Esophagus squamous epithelium (tissue), 5 donors: ENCODE measurements at places on chromosomes 5 and 9.

DNA sequence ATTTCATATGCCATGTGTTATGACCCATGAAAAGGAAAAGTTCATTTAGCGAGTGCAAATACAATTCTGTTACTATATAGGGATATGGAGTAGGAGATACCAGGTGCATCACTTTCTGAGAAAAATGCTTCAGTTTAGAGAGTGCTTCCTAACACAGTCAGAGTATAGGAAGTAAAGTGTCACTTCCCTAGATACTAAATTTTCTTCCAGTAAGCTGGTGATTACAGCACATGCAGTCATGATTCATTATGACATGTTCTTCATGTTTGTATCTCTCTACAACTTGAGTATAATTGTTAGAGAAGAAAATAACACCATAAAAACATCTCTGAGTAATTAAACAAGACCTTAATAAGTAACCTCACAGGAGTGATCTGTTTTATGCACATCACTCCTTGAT lies 837.0 kb downstream of the DNAH5 start:
- DNase-seq, result no peak

GRCh38 chr9:92974161-92974661 lies 26.9 kb downstream of the FGD3 start:
- no peak for DNase-seq

- DNase-seq, result no peak
These were observed 71.5 kb upstream of the PSD2 start for GRCh38 chr5:139723986-139724587.

- no peak for DNase-seq
These were observed 9.7 kb upstream of the JADE2 start for GRCh38 chr5:134515801-134516200.

- DNase-seq, result no peak
These were observed 47.8 kb upstream of the NR5A1 start for GRCh38 chr9:124555043-124555442.

DNA sequence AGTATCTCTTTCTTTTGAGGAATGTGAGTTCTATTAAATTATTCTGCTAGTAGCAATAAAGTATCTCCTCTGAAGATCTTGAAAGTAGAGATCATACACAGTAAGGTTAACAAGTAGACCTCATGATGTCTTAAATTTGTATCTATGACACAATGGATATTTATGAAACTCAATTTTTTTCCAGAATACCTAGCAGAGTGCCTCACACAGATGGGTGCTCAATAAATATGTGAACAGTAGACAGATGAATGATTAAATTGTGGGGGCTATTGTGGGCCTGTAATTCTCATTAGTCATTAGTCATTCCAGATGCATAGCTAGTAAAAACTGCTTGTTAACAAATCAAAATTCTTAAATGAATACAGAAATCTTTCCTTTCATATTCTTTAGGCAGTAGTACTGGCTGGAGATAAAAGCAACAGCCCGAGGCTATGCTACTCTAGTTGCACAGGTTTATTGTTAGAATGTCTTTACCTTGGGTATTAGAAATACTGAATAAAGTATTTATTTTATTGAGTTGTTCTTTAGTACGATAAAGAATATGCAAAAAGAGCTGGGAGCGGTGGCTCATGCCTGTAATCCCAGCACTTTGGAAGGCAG lies 22.0 kb downstream of the CHD1 start:
- DNase-seq, result no peak

DNA sequence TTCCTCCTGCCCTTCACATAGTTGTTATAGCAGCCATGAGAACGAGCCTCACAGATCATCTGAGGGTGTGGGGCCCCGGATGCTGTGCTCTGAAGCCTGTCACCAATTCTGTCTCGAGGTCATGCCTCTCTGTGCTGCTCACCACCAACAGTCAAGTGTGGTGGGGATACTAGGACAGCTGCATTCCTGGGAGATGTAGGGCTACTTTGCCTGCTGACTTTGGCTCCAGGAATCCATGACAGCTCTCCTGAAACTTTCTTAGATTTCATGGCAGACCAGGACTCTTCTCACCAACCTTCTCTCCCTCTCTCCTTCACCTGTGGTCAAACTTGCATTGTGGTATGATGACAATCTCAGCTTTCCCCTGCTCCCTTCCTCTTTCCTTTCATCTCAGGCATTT lies 395.9 kb downstream of the PSAT1 start:
- DNase-seq, result no peak

DNA sequence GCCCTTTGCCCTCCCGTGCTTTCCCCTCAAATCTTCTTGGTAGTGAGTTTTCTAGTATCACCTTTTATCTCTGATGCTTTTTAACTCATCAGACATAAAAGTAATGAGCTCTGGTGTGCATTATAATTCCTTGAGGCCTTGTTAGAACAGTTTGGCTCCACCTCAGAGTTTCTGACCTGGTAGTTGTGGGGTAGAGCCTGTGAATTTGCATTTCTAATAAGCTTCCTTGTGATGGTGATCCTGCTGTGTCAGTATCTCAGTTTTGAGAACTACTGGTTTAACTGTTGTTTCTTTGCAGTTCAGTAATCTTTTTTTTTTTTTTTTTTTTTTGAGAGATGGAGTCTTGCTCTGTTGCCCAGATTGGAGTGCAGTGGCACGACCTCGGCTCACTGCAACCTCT lies 31.1 kb downstream of the UBE2D2 start:
- no peak for DNase-seq

GRCh38 chr9:130959809-130960334 lies 20.8 kb upstream of the FIBCD1 start:
- DNase-seq, result no peak

- DNase-seq, result no peak
These were observed 66.1 kb downstream of the BRINP1 start for GRCh38 chr9:119302988-119303698.

GRCh38 chr5:37580106-37580505 lies 201.0 kb downstream of the WDR70 start:
- no peak for DNase-seq

DNA sequence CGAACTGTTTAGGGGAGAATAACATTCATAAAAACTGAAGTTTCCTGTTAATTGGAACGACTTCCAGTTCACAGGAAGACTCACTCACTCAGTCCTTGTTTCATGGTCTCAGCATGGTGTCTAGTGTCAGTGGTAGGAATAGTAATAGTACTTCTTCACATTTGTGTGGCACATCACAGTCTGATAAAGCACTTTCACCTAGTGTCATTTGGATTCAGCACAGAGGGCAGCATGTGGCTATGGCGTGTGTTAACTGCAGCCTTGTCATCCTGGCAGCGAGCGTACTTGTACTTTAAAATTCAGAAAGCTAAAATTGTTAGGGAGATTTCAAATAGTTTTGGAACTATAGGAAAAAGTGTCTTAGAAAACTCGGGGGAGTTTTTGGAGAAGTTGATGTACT lies 72.4 kb downstream of the VCAN start:
- no peak for DNase-seq

DNA sequence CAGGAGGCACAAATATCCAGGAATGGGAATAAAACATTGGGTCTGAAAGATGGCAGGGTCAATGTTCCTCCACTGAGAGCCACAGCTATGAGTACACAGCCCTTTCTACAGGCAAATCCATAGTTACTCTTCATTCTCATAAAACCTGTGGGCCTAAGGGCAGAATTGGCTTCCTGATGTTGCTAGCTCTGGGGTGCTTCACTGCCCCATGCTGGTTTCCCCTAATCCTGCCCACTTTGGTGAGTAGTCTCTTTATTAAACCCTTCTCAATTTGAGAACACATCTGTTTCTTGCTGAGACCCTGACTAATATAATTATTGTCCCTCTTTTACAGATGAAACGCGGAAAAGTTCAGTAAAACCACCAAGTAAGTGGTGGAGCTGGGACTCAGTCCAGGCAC lies 66.3 kb upstream of the RAI14 start:
- no peak for DNase-seq

- no peak for DNase-seq
These were observed 10.5 kb upstream of the NDST1 start for GRCh38 chr5:150497274-150497988.

DNA sequence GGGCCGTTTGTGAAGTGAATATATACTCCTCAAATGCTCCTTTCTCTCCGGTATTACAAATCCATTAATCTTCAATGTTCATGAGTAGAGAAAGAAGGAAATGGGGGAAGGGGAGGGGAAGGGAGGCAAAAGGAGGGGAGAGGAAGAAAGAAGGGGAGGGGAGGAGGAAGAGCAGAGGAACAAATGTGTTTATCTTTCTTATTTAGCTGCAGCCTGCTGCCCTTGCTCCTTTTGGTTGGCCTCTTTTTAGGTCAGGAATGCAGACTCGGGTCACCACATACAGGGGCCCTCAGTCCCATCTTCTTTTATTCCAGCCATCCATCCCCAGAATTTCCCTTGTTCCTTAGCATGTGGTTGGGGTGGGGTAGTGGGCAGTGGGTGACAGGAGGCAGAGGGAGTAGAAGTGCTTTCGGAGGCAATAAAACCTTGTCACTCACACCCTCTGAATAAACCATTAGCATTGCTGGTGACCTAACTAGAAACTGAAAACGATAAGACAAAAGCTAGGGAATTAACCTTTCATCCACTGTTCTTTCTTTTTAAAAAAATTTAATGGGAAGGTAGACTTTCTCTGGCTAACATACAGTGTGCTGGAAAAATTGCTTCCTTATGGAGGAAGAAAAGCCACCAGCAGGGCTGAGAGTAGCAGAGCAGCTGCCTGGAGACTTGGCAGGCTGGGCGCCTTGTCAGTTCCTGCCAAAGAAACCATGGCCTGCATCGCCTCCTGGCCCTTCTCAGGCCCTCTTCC lies 16.8 kb upstream of the PRLR start:
- DNase-seq, result no peak

DNA sequence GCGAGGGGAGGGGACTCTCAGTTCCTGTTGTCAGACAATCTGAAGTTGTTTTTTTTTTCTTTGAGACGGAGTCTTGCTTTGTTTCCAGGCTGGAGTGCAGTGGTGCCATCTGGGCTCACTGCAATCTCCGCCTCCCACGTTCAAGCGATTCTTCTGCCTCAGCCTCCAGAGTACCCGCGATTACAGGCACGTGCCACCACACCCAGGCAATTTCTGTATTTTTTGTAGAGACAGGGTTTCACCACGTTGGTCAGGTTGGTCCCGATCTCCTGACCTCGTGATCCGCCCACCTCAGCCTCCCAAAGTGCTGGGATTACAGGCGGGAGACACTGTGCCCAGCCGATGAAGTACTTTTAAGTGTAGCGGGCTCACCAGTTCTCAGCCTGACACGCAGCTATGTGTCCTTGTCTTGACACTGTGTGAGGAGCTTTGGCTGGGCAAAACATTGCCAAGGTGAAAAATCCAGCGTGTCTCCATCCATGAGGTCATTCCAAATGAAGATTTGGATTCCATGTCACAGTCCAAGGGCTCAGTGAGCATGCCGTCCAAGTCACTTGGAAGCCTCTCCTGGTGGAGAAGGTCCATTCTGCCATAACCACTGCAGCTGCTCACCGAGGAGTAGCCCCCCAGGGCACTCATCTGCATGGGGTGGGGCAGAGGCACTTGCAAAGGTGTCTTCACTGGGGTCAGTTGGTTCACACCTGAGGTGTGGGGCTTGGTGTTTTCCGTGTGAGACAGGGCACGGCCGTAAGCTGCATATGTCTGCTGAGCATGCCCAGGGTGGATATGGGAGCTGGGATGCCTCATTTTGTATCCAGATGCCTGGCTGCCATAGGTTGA lies 32.0 kb downstream of the OR2V1 start:
- no peak for DNase-seq

GRCh38 chr5:115170134-115170928 lies 623 bp upstream of the TRIM36 start:
- DNase-seq, result no peak

DNA sequence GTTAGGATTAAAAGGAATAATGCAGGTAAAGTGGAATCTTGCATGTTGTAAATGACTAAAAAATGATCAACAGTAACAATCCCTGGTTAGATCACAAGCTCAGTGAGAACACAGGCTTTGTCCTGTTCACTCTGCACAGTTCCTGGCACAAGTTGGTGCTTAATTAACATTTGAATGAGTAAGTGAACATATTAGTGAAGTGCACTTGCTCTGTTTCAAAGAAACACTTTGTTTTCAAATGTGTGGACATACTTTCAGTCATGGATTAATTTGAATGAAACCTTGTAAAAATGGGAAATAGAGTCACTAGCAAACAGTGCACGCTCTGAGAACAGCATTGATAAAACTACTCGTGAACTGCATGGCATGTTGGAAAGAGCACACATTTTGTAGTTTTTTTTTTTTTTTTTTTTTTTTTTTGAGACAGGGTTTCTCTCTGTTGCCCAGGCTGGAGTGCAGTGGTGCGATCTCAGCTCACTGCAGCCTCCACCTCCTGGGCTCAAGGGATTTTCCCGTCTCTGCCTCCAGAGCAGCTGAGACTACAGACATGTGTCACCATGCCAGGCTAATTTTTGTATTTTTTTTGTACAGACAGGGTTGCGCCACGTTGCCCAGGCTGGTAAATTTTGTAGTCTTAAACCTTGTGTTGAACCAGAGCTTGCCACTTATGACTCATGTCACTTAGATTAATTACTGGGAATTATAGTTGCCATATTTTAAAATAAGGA lies 159.9 kb downstream of the LURAP1L start:
- DNase-seq, result no peak

- DNase-seq, result no peak
These were observed 103.7 kb downstream of the ARL15 start for GRCh38 chr5:54206580-54207229.

- DNase-seq, result no peak
These were observed 98.5 kb downstream of the SNX18 start for GRCh38 chr5:54616031-54616430.

DNA sequence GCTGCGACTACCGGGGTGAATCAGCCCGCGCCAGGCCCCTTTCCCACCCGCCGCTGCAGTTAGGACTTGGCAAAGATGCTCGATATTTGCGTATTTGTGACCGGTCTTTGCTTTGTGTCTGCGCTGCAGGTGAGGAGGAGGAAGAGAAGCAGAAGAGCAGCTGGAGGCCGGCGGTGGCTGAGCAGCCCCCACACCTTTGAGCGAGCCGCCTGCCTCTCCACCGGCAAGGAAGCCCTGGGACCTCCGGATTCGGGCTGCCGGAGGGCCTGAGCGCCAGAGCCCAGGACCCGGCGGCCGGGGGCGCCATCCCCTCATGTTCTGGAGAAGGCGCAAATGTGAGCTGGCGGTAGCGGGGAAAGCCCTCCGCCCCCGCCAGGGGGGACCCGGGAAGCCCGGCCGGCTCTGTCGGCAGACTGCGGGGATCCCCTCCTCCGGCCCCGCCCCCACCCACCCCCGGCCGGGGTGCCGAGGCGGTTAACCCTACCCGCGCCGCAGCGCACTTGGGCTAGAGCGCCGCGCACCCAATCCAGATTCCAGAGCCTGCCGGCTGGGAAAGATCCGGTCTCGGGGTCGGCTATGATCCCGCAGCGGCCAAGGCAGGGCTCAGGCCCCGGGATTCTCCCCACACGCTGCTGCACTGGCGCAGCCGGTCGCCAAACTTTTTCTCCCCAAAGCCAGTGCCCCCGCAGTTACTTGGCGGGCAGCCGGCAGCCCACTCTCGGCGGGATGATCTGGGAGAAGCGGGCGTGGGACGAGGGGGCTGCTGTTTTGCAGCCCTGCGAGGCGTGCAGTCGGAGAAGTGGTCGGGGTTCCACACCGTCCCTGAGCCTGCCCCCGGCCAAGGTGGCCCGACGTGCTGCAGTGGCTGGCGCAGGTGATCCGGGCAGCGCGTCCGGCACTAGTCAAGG lies 800 bp upstream of the KCNN2 start:
- no peak for DNase-seq
